Thoracic aorta (tissue), 2 donors: ENCODE measurements at places on chromosomes 2 and 18. TPM values are rescaled to one million over a fixed set of nuclear protein-coding genes. Genes with fewer than 3 reads are reported as not detected.

- H3K4me3 ChIP-seq: no peak overlapping the region
- H3K27ac ChIP-seq: no peak overlapping the region
- no peaks in the 10 kb centered on the region for H3K27me3 ChIP-seq
Measured at GRCh38 chr2:128312411-128312810, 6.3 kb downstream of the HS6ST1 start.

GRCh38 chr2:58156780-58157179, 84.3 kb downstream of the FANCL start:
- no peak overlapping the region for H3K27ac ChIP-seq
- no peak overlapping the region for H3K4me3 ChIP-seq
- H3K27me3 ChIP-seq: no peaks in the 10 kb centered on the region
- H3K4me1 ChIP-seq: no peaks in the 10 kb centered on the region

- H3K27me3 ChIP-seq: no peaks in the 10 kb centered on the region
- no peaks in the 10 kb centered on the region for H3K36me3 ChIP-seq
- H3K4me3 ChIP-seq: no peak overlapping the region
- no peak overlapping the region for H3K27ac ChIP-seq
- no peak for DNase-seq
- H3K4me1 ChIP-seq: no peaks in the 10 kb centered on the region
Measured at GRCh38 chr2:157684940-157685466, 56.3 kb upstream of the ACVR1C start.

OTOF gene
- not detected for total RNA-seq

- no peak for DNase-seq
- H3K27ac ChIP-seq: no peak overlapping the region
- no peaks in the 10 kb centered on the region for H3K27me3 ChIP-seq
- no peak overlapping the region for H3K4me3 ChIP-seq
Measured at GRCh38 chr2:6967301-6967700, 50.1 kb downstream of the RNF144A start.

DNA sequence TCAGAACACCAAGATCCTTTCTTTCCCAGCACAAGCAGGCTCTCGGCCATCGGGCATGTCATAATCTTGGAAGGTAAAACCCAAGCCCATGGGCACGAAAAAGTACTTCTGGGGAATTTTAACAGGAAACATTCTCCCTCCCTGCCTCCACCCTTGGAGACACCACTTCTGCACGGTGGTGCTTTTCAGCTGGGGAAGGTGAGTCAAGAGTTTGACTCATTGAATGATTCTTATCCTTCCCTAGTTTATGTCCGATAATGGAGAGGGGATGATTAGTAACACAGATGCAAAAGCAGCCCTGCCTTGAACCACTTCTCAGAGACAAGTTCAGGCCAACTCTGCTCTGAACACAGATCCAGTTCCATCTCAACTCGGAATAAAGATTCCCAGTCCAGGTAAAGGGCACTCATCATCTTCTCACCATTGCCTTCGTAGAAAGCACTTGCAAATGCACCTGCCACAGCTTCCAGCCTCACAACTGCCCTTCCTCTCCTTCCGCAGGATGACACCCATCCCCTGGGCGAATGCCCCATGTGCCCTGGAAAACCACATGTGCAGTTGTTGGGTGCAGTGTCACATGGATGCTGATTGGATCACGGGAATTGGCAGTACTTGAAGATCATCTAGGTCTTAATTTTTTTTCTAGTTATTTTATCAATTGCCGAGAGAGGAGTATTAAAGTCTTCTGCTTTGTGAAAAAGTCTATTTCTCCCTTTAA, 136.2 kb downstream of the PXDN start:
- H3K4me1 ChIP-seq: no peaks in the 10 kb centered on the region
- no peak for DNase-seq
- no peaks in the 10 kb centered on the region for H3K27me3 ChIP-seq
- H3K36me3 ChIP-seq: no peaks in the 10 kb centered on the region
- H3K27ac ChIP-seq: no peak overlapping the region

TDRD15 gene
- 0.42 TPM for total RNA-seq

MC5R gene
- total RNA-seq: not detected

DNA sequence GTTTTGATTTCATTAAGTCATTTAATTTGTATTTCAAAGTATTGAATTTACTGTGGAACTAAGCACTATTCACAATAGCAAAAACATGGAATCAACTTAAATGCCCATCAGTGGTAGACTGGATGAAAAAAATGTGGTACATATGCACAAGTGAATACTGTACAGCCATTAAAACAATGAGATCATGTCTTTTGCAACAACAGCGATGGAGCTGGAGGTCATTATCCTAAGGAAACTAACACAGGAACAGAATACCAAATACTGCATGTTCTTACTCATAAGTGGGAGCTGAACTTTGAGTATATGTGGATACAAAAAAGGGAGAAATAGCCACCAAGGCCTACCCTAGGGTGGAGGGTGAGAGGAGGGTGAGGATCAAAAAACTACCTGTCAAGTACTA, 164.4 kb downstream of the BABAM2 start:
- no peak for DNase-seq
- H3K27me3 ChIP-seq: no peaks in the 10 kb centered on the region
- no peaks in the 10 kb centered on the region for H3K4me1 ChIP-seq
- H3K27ac ChIP-seq: no peak overlapping the region
- no peaks in the 10 kb centered on the region for H3K36me3 ChIP-seq

SLC5A7 gene
- 0.14 TPM for total RNA-seq

UBR3 gene
- 98.6 TPM for total RNA-seq

ADGRF3 gene
- total RNA-seq: not detected

GRCh38 chr2:11774600-11774999, 28.2 kb downstream of the LPIN1 start:
- H3K4me1 ChIP-seq: peaks cover 8% of the 10 kb centered on the region
- H3K36me3 ChIP-seq: peaks cover 36% of the 10 kb centered on the region
- no peaks in the 10 kb centered on the region for H3K27me3 ChIP-seq
- DNase-seq: no peak
- no peak overlapping the region for H3K4me3 ChIP-seq

DNA sequence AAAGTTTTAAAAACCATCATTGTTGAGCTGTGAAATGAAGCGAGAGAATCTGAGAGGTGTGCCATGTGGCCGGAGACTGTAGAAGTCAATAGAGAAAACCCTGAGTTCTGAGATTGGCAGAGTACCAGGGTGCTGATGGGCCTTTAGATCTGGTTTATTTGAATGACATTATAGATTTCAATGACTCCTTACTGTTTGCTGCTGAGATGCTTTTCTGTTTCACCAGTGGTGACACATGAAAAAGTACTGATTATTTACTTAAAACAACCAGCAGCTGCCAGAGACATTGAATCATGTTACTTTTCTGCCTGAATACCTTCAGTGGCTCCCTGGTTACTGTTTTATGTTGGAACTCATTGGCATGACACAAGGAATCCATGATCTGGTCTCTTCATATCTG, 602.7 kb upstream of the ZNF804A start:
- H3K4me3 ChIP-seq: no peak overlapping the region
- H3K36me3 ChIP-seq: no peaks in the 10 kb centered on the region
- H3K27me3 ChIP-seq: no peaks in the 10 kb centered on the region
- no peak overlapping the region for H3K27ac ChIP-seq
- no peaks in the 10 kb centered on the region for H3K4me1 ChIP-seq

- no peaks in the 10 kb centered on the region for H3K4me1 ChIP-seq
- no peaks in the 10 kb centered on the region for H3K27me3 ChIP-seq
- no peak overlapping the region for H3K4me3 ChIP-seq
- no peaks in the 10 kb centered on the region for H3K36me3 ChIP-seq
- DNase-seq: no peak
Measured at GRCh38 chr18:14086458-14087231, 45.6 kb downstream of the ZNF519 start.

DNA sequence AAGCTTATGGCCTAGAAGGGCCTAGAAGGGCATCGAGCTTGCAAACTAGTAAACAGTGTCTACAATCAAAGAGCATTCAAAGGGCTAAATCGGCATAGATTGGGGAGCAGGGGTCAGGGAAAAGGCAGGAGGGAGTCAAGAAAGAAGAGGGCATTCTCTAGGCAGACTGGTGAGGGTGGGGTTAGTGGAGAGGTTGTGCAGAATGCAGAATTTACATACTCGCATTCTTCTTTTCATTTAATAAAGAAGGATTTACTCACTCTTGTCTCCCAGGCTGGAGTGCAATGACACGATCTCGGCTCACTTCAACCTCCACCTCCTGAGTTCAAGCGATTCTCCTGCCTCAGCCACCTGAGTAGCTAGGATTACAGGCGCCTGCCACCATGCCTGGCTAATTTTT, 110.7 kb downstream of the TRIM43 start:
- H3K36me3 ChIP-seq: no peaks in the 10 kb centered on the region
- no peak overlapping the region for H3K27ac ChIP-seq
- DNase-seq: no peak
- H3K27me3 ChIP-seq: no peaks in the 10 kb centered on the region
- H3K4me3 ChIP-seq: no peak overlapping the region

DNA sequence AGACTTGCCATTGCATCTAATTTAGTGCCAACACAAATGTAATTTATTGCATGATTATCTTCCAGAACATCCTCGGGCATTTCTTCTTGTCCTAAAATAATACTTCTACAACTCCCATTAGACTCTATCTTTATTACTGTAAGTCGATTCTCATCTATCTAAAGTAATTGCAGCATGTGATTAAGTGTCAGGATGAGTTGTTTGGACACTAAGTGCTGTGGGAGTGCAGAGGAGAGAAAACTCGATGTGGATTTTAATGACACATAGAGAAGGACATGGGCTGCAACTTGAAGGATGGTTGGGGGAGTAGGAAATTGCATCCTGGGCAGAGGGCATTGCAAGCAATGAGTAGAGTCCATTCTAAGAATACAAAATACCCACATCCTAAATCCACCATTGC, 33.5 kb downstream of the STAT4 start:
- H3K4me3 ChIP-seq: no peak overlapping the region
- H3K27me3 ChIP-seq: no peaks in the 10 kb centered on the region
- H3K27ac ChIP-seq: no peak overlapping the region
- DNase-seq: no peak
- H3K36me3 ChIP-seq: no peaks in the 10 kb centered on the region
- no peaks in the 10 kb centered on the region for H3K4me1 ChIP-seq

DNA sequence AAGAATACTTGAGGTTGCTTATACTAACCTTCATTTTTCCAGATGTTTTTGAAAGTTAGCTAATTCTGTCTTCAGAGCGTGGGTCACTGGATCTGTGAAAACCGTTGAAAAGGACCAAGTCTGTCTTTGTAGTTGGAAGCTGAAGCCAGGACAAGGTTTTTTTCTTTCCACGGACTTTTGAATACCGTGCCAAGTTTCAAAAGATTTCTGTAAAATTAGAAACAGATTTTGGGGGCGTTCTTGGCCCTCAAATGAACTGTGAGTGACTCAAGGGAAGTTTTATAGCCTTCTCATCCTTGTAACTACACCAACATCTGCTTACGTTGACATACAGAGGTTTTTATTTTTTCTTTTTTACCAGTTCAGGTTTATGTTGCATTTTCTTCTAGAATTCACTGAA, at the start of gene FAP:
Gene FAP, minus strand, starts transcription at position 152 of the 400 bp plus-strand sequence. Its CDS starts 118 bp downstream, at position 34.
- DNase-seq: no peak
- no peaks in the 10 kb centered on the region for H3K36me3 ChIP-seq
- no peaks in the 10 kb centered on the region for H3K27me3 ChIP-seq
- H3K4me1 ChIP-seq: peaks cover 24% of the 10 kb centered on the region
- H3K4me3 ChIP-seq: peak within 1 kb of the TSS; percentile 57
- H3K27ac ChIP-seq: peak within 1 kb of the TSS; percentile 81

DNA sequence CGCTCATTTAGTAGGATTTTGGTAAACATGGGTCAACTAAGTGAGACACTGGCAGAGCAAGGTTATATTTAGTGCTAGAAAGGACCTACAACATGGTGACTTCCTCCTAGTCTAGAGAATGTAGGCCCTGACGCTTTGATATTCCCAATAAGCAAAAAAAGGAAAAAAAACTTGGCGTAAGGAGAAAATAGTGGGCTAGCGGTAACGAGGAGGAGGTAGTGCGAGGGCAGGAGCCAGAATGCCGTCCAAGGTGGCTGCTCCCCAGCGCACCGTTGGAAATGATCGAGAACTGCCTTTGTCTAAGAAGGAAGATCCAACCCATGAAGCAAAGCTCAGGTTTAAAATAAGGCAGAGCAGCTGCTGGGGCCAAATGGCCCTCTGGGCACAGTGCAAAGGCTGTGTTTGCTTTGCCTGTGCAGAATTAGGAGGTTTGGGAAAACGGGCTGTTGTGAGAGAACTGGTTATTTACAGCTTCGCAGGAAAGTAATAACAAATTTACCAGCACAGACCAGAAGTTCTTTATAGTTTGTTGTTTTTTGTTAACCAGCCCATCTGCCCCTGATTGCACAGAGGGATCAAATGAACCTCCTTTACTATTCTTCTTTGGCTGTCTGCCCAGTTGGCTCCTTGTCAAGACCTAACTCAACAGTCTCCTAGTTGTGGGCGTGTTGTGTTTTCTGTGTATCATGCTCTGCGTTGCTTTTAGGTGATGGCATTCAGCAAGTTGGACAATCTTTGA, 86.6 kb downstream of the ITGB1BP1 start:
- H3K27ac ChIP-seq: no peak overlapping the region
- no peak overlapping the region for H3K4me3 ChIP-seq
- peaks cover 5% of the 10 kb centered on the region for H3K4me1 ChIP-seq
- no peak for DNase-seq
- H3K36me3 ChIP-seq: peaks cover 10% of the 10 kb centered on the region
- no peaks in the 10 kb centered on the region for H3K27me3 ChIP-seq

HRH4 gene
- 2.5 TPM for total RNA-seq

- H3K4me3 ChIP-seq: no peak overlapping the region
- DNase-seq: no peak
- H3K27me3 ChIP-seq: no peaks in the 10 kb centered on the region
- H3K4me1 ChIP-seq: no peaks in the 10 kb centered on the region
Measured at GRCh38 chr2:198928026-198928425, 529.7 kb downstream of the SATB2 start.

SLC16A14 gene
- 0.54 TPM for total RNA-seq

DNA sequence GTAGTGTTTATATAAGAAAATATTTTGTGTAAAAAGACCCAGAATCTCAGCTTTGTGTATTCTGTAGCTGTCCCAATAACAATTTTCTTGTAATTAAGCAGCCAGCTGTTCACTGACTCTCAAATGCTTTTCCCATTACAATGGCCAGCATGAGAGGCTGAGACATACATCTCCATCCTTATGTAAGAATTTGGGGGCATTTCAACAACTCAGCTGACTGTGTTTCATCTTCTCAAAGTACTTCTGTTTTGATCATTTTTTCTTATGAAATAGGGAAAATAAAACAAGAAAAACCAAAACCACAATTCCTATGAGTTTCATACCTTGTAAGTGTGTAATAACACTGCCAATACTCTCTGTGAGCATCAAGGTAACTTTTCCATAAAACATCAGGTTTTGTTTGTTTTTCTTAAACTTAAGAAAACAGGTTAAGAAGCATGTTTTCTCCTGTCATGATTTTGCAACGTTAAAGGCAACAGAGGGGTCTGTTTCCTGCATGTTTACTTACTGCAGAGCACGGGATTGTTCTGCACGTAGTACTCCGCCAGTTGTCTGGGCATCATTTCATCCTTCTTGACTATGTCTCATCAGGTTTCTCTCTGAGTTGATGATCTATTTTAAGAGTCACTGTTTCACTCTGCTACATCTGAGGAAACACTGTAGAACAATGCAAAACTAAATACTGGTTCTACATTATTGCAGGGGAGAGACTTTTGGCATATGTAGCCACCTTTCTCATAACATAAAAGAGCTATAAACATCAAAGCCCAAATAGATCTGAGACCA, 62.9 kb upstream of the CYRIA start:
- no peak overlapping the region for H3K27ac ChIP-seq
